SJCRH30 (cell line): ENCODE measurements at places on chromosomes 16 and 17.

DNA sequence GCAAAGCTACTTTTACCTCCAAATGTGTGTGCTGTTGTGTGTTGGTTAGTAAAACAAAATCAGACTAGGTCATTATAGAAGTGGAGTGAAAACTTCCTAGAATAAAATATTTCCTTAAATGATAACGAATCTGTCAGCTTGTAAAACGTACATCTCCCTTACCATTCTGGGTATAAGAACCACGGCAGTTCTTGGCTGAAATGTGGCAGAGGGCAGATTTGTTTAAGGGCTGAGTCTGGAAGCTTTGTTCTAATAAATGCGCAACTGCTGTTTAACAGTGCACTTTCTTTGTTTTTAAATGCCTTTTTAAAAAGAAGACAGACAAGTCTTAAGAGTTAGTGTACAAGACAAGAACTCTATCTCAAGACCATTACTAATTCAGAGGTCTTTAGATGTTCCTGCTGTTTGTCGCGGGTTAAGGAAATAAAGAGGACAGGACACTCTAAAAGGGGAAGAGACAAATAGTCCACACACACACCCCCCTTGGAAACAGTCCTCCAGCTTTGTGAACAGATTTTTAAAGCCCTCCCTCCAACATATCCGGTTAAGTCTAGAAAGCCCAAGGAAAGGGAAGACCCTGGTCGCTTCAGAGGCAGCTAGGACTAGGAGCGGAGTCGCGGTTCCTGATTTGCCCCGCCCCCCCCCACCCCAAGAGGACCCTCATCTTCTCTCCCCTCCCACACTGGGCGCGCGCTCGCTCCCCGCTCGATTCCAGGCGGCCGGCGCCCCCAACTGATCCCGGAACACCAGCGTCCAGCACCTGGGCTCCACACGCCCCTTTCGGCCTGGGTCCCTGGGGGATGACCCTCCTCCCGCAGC lies 658 bp downstream of the SYNRG start:
- no peaks in the 10 kb centered on the region for H3K4me1 ChIP-seq
- peaks cover 2% of the 10 kb centered on the region for H3K36me3 ChIP-seq
- no peaks in the 10 kb centered on the region for H3K27me3 ChIP-seq
- peak; percentile 61 for DNase-seq
- H3K4me3 ChIP-seq = peak overlapping the region; percentile 91

- no peaks in the 10 kb centered on the region for H3K27me3 ChIP-seq
- no peaks in the 10 kb centered on the region for H3K36me3 ChIP-seq
- H3K27ac ChIP-seq = no peak overlapping the region
- no peak for DNase-seq
- H3K4me1 ChIP-seq = no peaks in the 10 kb centered on the region
Measured at GRCh38 chr16:77868478-77868877, 80.1 kb downstream of the VAT1L start.

DNA sequence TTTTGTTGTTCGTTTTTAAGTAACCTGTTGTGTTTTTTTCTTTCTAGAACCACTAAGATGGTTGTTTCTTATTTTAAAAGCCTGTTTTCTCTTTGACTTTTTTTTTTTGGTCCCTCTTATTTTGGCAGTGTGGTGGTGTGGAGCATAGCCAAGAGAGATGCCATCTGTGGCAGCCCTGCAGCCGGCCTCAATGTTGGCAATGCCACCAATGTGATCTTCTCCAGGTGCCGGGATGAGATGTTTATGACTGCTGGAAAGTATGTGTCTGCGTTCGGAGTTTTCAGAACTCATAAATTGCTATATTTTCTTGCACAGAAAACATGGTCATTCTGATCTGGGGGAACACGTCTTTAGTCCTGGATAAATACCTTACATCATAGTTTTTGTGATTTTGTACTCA lies 17.6 kb downstream of the CFAP52 start:
- no peak for DNase-seq
- H3K36me3 ChIP-seq = no peaks in the 10 kb centered on the region
- H3K27ac ChIP-seq = no peak overlapping the region
- H3K4me1 ChIP-seq = no peaks in the 10 kb centered on the region
- no peak overlapping the region for H3K4me3 ChIP-seq

GRCh38 chr17:75129576-75129975 lies 2.0 kb downstream of the NT5C start:
- DNase-seq = no peak
- no peak overlapping the region for H3K27ac ChIP-seq
- no peaks in the 10 kb centered on the region for H3K4me1 ChIP-seq

DNA sequence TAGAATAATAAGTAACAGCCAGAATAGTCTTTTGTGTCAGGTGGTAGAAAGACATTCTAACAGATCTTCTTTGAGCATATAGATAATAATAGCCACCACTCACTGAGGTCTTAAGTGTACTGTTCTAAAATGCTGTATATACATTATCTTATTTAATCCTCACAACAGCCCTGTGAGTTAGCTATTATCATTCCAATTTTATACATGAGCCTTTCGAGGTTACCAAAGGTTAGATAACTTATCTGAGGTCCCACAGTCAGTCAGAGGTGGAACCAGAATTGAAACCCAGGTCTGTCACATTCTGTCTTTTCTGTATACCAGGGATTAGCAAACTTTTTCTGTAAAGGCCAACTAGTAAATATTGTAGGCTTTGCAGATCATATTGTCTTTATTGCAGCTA lies 23.2 kb downstream of the REXO5 start:
- no peak for DNase-seq
- H3K4me3 ChIP-seq = no peak overlapping the region
- no peak overlapping the region for H3K27ac ChIP-seq
- no peaks in the 10 kb centered on the region for H3K4me1 ChIP-seq
- H3K27me3 ChIP-seq = no peaks in the 10 kb centered on the region

GRCh38 chr16:25109643-25110042 lies 1.9 kb upstream of the LCMT1 start:
- H3K27me3 ChIP-seq = no peaks in the 10 kb centered on the region
- H3K4me3 ChIP-seq = no peak overlapping the region
- H3K27ac ChIP-seq = no peak overlapping the region
- no peaks in the 10 kb centered on the region for H3K36me3 ChIP-seq

- H3K4me3 ChIP-seq = peak within 1 kb of the TSS; percentile 61
- H3K36me3 ChIP-seq = no peaks in the 10 kb centered on the region
- peak within 1 kb of the TSS; percentile 42 for H3K27ac ChIP-seq
- no peaks in the 10 kb centered on the region for H3K27me3 ChIP-seq
- DNase-seq = peak; percentile 72
Measured at GRCh38 chr17:63476854-63477479, at the start of gene ACE. Gene ACE, plus strand, starts transcription at chr17:63477061. Its CDS starts 34 bp downstream, at chr17:63477095.

DNA sequence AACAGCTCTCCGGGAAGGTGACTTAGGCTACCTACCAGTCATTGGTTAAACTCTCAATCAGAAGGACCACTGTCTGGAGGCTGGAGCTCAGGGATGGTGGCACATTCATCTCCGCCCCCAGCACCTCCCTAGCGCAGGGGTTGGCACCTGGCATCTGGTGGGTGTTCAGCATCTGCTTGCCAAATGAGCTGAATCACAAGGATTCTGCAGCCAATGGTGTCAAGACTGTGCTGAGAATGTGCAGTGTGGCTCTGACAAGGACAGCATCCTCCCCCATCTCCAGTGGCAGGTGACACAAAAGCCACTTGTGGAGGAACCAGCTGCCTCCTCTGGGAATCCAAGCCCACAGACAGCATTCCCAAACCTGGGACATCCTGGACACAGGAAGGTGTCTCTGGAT lies 35.2 kb downstream of the PLXDC1 start:
- DNase-seq = no peak
- no peaks in the 10 kb centered on the region for H3K36me3 ChIP-seq
- no peaks in the 10 kb centered on the region for H3K27me3 ChIP-seq
- no peak overlapping the region for H3K4me3 ChIP-seq

- H3K4me1 ChIP-seq = no peaks in the 10 kb centered on the region
- no peaks in the 10 kb centered on the region for H3K27me3 ChIP-seq
- DNase-seq = no peak
- no peak overlapping the region for H3K27ac ChIP-seq
Measured at GRCh38 chr17:5182597-5183409, 8.9 kb downstream of the ZNF594 start.

DNA sequence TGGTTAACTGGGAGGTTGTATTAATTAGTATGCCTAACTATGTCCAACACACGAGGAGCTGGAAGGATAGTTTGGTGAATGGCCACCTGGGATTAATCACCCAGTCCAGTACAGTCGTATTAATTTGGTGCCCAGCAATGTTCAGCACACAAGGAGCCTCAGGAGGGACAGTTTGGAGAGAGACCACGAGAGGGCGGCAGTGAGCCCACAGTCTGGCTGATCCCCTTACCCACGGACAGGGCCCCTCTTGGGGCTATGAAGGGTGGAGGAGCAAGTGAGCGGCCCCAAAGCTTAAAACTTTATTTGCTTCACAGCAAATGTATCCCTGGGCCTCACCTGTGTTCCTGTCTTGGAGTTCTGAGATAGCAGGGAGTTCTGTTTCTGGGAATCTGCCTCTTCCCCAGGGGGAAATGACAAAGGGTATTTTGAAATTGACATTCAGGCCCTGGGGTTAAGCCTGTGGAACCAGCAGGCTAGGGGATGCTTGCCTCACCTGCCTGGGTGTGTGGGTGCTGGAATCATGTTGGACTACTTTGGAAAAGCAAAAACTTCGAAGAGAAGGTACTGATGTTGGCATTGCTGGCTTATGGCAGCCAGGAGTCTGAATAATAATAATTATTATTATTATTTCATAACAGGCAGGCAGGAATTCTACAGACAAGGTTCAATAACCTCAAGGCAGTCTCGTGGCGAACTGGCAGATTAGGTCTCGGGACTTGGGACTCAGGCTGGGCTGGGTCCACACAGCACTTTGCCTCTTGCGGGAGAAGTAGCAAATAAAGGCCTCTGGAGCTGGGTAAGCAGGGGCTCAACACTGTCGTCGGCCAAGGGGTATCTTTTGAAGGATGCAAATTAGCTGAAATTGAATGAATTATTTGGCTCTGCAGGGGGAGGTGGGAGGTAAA lies 227.6 kb upstream of the ASIC2 start:
- peaks cover 3% of the 10 kb centered on the region; the same call in 1 of the 2 replicates for H3K27me3 ChIP-seq
- no peaks in the 10 kb centered on the region for H3K36me3 ChIP-seq
- no peak overlapping the region for H3K27ac ChIP-seq
- peak; percentile 42 for DNase-seq
- no peak overlapping the region for H3K4me3 ChIP-seq

- no peak overlapping the region for H3K27ac ChIP-seq
- no peak overlapping the region for H3K4me3 ChIP-seq
Measured at GRCh38 chr17:67041941-67042899, 2.1 kb upstream of the CACNG1 start.

- H3K27me3 ChIP-seq = no peaks in the 10 kb centered on the region
- no peak overlapping the region for H3K4me3 ChIP-seq
- no peak overlapping the region for H3K27ac ChIP-seq
- DNase-seq = no peak
- H3K4me1 ChIP-seq = no peaks in the 10 kb centered on the region
- H3K36me3 ChIP-seq = no peaks in the 10 kb centered on the region
Measured at GRCh38 chr16:84323606-84324005, 28.9 kb downstream of the WFDC1 start.

- peaks cover 17% of the 10 kb centered on the region; the same call in 1 of the 2 replicates for H3K4me1 ChIP-seq
- H3K4me3 ChIP-seq = no peak overlapping the region
- H3K27me3 ChIP-seq = no peaks in the 10 kb centered on the region
- peaks cover 25% of the 10 kb centered on the region for H3K36me3 ChIP-seq
- H3K27ac ChIP-seq = no peak overlapping the region
- no peak for DNase-seq
Measured at GRCh38 chr17:75846692-75847613, 2.7 kb upstream of the UNC13D start.
